Activated CD4-positive, alpha-beta T cell treated with anti-CD3 and anti-CD28 coated beads for 36 hours (primary cell): ENCODE measurements at places on chromosomes 1 and 21. TPM values are rescaled to one million over a fixed set of nuclear protein-coding genes. Genes with fewer than 3 reads are reported as not detected.

DNA sequence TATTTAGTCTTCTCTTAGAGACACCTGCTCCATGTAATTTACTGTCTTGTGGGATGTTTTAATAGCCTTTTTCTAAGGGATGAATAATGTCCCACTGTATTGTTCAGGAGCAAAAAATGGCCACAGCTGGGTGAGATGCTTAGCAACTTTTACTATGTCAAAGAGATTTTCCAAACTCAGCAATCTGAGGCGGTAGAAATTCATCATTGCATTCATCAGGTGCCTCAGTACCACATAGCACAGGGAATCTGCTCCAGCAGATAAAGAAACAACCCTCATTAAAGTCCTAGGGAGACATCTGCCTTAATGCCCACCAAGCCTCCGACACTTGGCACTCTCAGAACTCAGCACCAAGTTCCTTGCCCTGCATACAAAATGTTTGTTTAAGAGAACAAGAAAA, 266.9 kb downstream of the SIPA1L2 start:
- no peak for DNase-seq
- peaks cover 2% of the 10 kb centered on the region for H3K27me3 ChIP-seq
- H3K27ac ChIP-seq = no peak overlapping the region
- no peaks in the 10 kb centered on the region for H3K36me3 ChIP-seq
- no peaks in the 10 kb centered on the region for H3K4me1 ChIP-seq

GRCh38 chr1:11441211-11441952, 37.6 kb upstream of the DISP3 start:
- H3K4me3 ChIP-seq = no peak overlapping the region
- H3K36me3 ChIP-seq = no peaks in the 10 kb centered on the region
- H3K27ac ChIP-seq = no peak overlapping the region
- DNase-seq = no peak

GRCh38 chr1:172443666-172444453, at the start of gene PIGC:
Gene PIGC, minus strand, starts transcription at chr1:172444069. Its CDS starts 1,447 bp downstream, at chr1:172442622.
- H3K27ac ChIP-seq = peak within 1 kb of the TSS; percentile 91
- peak; percentile 97 for DNase-seq
- H3K4me1 ChIP-seq = peaks cover 31% of the 10 kb centered on the region
- H3K27me3 ChIP-seq = no peaks in the 10 kb centered on the region
- peaks cover 18% of the 10 kb centered on the region for H3K36me3 ChIP-seq

GRCh38 chr1:77858725-77859124, 29.7 kb upstream of the NEXN start:
- no peaks in the 10 kb centered on the region for H3K27me3 ChIP-seq
- H3K4me3 ChIP-seq = no peak overlapping the region
- H3K27ac ChIP-seq = no peak overlapping the region
- no peak for DNase-seq

- no peaks in the 10 kb centered on the region for H3K36me3 ChIP-seq
- peaks cover 2% of the 10 kb centered on the region for H3K27me3 ChIP-seq
- no peak overlapping the region for H3K27ac ChIP-seq
- DNase-seq = no peak
- H3K4me3 ChIP-seq = no peak overlapping the region
Observed at GRCh38 chr1:156664046-156664766, 13.0 kb downstream of the NES start.

HES3 gene
- not detected for total RNA-seq
